ENCODE measurements at places on chromosomes 12 and 14. TPM values are rescaled to one million over a fixed set of nuclear protein-coding genes. Genes with fewer than 3 reads are reported as not detected.
A peak's percentile ranks its signal among the peaks of the same experiment; 100 is the strongest.

Gene ANAPC5
- total RNA-seq: 119 TPM

Gene CLEC2B
- 30.3 TPM for total RNA-seq

- DNase-seq: no peak
Observed at GRCh38 chr14:105307052-105307727, 6.4 kb upstream of the BRF1 start.

GRCh38 chr14:61472011-61472672, 150.8 kb downstream of the PRKCH start:
- peak; percentile 77 for DNase-seq

- no peak for DNase-seq
Observed at GRCh38 chr14:99674064-99674650, 9.9 kb upstream of the CYP46A1 start.

Data from activated naive CD4-positive, alpha-beta T cell treated with anti-CD3 and anti-CD28 coated beads for 36 hours (primary cell).